ENCODE measurements at places on chromosomes 11 and 22.

DNA sequence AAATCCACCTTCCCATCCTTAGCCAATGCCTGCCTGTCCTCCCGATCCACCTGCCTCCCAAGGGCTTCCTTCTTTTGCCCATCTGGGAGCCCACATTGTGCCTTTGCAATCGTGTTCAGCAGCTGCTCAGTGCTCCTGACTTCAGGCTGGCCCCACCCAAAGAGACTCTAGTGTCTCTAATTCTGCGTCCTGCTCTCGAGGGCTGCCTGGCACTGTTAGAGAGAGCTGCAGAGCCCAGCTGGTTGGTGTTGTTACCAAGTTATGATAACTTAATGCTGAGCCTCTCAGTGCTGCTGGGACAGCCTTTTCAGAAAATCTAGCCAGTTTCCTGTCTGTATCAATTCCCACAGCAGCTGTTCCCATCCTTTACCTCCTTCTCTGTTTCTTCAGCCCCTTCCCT is 69.1 kb downstream of the MICAL2 start:
- no peak for DNase-seq

GRCh38 chr11:17400048-17400775 is 11.8 kb upstream of the KCNJ11 start:
- DNase-seq = no peak

DNA sequence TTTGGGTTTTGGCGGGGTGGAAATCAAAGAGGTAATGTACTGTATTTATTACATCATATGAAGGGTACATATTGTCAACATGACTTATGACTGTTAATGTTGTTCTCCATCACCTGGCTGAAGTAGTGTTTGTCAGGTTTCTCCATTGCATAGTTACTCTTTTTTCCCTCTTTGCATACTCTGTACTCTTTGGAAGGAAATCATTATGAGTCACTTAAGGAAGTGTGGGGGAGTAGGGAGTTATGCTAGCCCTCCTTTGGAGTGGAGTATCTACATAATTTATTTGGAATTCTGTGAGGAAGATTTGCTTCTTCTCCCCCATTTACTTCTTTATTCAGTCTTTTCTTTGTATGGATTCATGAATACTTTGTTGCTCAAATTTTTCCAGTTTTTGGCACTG is 3.6 kb upstream of the PGR start:
- DNase-seq = no peak

- no peak for DNase-seq
These were observed 536.5 kb downstream of the BRD1 start for GRCh38 chr22:49291169-49291568.

- no peak for DNase-seq
These were observed 71.2 kb upstream of the WNT11 start for GRCh38 chr11:76277298-76278175.

DNA sequence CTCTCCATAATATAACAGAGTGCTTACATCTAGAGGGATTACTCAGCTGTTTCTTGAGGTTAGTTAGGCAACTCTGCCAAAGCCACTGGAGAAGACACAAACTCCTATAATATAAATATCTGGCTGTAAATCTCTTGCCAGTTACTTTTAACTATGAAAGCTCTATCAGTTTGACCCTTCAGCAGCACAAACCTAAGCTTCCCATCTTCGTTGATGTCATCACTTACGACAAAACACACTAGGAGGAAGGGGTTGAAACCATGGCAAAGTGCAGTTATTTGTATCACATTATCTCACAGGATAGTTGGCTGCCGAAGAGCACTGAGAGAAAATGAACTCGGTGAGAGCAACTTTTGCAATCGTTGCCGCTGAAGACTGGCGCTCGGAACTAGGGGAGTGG is 922.1 kb downstream of the OPCML start:
- DNase-seq = no peak

GRCh38 chr11:123219066-123219690 is 24.1 kb upstream of the CLMP start:
- DNase-seq = no peak

DNA sequence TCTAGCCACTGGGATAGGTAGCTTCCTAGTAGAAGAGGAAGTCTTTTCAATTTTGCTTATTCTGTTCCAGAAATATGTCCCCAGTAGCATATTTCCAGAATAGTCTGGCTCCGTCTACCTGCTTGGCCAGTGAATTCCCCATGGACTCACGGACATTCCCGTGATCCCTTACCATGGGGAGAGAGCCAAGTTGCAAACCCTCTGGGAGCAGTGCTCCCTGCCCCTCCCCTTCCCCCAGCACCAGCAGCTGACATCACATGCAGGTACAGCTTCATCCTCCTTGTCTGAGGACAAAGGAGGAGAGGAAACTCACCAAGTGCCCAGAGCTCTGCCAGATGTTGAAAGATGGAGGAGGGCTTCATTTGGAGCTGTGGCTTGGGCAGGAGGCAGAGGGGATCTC is 61.2 kb downstream of the GRAMD1B start:
- no peak for DNase-seq

DNA sequence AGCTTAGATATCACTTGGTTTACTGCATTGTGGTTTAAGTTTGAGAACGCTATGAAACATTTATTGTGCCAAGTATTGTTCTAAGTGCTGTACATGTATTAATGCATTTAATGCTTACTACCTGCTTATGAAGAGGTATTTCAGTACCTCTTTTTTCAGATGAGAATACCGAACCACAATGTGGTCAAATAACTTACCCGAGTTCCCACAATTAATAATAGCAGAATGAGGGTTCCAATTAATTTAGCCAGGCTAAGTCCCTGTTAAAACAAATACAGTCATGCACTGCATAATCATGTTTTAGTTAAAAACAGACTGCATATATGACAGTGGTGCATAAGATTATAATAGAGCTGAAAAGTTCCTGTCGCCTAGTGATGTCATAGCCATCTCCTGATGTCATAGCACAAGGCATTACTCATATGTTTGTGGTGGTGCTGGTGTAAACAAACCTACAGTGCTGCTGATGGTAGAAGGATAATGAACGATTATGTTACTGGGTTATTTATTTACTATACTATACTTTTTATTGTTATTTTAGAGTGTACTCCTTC is 4.3 kb downstream of the ZC3H12C start:
- no peak for DNase-seq

GRCh38 chr11:35178873-35179272 is 39.9 kb downstream of the CD44 start:
- no peak for DNase-seq

DNA sequence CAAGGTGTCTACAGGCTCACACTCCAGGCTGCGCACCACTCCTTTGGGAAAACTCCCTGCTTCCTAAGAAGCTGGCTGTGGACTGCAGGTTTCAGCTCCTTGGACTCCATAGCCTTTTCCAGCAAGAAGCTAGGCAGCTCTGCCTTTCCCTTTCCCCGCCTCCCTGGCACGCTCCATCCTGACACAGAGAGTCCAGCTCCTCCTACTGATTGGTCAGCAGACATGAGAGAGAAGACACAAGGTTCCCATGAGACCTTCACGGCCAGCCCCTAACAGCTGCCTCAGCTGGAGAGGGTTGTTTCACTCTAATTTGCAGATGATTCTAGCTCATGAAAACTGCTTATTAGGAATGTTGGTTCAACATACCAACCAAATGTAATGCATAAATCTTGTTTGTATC is 27.6 kb downstream of the TENM4 start:
- DNase-seq = no peak

DNA sequence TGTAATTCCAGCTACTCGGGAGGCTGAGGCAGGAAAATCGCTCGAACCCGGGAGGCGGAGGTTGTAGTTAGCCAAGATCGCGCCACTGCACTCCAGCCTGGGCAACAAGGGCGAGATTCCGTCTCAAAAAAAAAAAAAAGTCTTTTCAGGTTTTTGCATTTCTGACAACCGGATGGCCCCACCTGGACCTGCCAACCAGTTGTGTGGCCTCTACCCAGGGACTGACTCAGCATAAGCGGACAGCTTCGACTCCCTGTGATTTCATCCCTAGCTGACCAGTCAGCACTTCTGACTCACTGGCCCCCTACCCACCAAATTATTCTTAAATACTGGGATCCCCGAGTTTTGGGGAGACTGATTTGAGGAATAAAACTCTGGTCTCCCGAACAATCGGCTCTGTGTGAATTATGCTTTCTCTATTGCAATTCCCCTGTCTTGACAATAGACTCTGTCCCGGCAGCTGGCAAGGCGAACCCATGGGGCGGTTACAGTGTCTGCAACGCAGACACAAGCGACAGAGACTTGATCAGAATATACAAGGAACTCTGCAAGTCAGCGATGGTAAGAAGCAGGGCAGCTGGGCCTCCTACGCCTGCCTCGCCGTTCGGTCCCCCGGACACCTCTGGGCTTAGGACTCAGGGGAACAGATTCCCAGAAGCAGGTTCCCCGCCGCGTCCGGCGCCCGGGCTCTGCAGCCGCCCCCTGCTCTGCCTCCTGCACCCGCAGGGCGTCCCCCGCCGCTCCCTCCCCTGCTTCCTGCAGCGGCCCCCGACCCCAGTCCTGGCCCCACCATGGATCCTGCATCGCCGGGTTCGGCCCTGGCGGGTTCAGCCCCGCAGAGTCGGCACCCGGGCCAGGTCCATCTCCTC is 741 bp upstream of the TALDO1 start:
- no peak for DNase-seq

DNA sequence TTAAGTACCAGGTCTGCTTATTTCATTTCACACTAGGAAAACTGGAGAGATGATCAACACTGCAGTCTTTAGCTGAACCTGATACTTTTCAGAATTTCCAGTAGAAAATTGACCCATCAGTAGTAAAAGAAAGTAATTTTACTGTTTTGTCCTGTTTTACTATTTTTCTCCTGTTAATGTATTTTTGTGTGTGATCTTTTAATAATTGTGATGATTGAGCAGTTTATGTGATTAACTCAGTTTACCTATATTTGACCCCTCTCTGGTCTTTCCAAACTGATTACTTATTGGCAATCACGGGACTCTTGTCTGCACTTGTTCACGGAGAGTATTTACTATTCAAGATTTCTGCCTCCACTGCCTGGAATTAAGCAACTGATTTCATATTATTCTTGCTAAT is 546 bp upstream of the CYP2R1 start:
- no peak for DNase-seq

- DNase-seq = no peak
These were observed 126.1 kb upstream of the TEAD1 start for GRCh38 chr11:12547953-12548650.

GRCh38 chr11:3153291-3153861 is 11.7 kb downstream of the OSBPL5 start:
- no peak for DNase-seq

DNA sequence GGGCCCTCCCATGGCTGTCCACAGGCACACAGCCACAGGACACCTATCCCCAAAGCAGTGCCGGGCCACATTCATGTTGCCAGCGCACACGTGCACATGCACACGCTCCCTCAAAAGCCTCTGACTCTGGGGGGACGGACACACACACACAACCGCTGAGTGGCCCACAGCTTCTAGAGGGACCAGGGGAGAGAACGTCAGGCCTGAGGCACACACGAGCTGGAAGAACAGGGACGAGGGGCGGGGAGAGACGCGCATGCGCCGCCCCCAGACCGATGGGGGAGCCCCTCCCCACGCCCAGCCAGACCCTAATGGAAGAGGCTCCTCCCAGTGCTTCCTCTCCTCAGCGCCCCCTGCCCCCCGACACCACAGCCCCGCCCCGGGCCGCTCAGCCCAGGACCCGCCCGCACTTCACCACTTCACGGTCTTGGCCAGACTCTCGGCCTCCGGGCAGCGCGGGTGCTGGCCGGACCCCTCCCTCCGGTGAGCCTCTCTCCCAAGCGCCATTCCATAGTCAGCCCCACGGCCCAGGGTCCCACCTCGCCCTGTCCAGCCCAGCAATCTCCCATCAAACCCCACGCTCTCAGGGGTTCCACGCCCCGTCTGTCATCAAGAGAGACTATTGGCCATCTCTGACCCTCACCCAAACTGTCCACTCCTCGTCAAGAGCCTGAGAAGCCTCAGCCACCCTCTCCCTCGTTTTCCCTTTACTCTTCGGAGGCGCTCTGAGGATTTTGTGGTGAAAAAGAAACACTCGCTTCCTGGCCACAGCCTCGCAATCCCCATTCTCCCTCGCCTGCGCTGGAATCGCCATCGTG is 11.7 kb downstream of the NRXN2 start:
- DNase-seq = no peak

- no peak for DNase-seq
These were observed 26.9 kb upstream of the GRAMD4 start for GRCh38 chr22:46593211-46593681.

DNA sequence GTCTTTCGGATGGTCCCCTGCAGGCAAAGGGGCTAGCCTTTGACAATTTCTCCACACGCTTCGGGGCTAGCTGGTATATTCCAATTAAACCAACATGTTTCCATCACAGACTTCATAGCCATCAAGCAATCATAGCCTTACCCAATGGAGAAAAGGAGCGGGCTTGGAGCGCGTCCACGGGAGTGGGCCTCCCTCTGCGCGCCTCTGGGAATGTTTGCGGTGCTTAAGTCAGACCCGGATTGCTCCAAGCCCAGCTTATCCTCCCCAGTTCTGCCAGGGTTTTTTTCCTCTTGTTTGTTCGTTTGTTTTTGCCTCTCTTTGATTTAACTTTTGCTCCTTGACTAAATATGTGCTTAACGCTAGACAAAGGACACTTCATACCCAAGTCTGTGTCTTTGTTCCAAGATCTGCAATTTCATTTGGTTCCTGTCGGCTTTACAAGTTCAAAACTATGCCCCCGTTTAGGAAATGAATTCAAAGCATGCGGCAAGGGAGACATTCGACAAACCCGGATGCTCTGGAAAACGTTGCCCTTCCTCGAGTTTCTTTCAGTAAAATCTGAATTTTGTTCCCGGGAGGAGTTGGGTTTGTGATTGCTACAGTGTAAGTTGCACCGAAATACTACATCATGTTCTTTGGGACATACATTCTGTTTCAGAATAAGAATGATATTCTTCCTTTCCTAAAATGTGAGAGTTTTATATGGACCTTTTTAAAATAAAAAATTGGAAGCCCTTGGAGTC is 1.0 kb upstream of the GLB1L2 start:
- no peak for DNase-seq

- DNase-seq = no peak
These were observed 121.9 kb downstream of the FBXO7 start for GRCh38 chr22:32596471-32596870.

DNA sequence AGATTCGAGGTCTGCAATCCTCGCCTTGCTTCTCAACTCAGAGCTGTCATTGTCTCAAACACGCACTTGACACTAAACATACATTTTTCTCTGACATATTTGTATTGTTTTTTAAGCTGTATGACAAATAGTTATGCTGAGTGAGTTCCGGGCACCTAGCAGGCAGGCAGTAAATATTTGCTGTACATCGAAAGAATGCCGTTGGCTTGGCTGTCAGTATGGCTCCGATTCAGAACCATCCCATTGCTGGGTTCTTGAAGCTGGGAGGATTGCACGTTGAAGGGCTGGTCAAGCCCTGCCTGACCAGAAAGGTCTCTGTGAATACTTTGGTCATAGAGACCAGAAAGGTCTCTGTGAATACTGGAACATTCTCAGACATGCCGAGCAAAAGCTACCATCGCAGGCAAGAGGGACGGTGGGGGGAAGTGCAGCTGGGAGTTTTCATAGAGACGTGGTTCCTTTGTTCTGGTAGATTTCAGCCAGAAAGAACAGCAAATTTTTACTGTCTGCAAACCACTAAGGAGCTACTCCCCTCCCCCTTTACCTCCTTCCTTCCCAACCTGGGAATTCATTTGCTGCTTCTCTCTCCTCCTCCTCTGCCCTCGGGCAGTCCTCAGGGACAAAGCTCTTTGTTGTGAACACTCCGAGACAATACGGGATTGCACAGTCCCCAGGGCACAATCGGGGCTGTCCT is 202.2 kb upstream of the SORL1-AS1 start:
- no peak for DNase-seq

GRCh38 chr11:62664405-62665074 is 470 bp downstream of the C11orf98 start:
- DNase-seq = no peak

Data from effector memory CD4-positive, alpha-beta T cell (primary cell).